ENCODE measurements at places on chromosomes 7 and 10. TPM values are rescaled to one million over a fixed set of nuclear protein-coding genes. Genes with fewer than 3 reads are reported as not detected.

GRCh38 chr7:157210682-157211081 is 72.0 kb downstream of the UBE3C start:
- ATAC-seq, result no peak

GRCh38 chr10:63717027-63717715 is 196.0 kb downstream of the REEP3 start:
- ATAC-seq, result no peak

DNA sequence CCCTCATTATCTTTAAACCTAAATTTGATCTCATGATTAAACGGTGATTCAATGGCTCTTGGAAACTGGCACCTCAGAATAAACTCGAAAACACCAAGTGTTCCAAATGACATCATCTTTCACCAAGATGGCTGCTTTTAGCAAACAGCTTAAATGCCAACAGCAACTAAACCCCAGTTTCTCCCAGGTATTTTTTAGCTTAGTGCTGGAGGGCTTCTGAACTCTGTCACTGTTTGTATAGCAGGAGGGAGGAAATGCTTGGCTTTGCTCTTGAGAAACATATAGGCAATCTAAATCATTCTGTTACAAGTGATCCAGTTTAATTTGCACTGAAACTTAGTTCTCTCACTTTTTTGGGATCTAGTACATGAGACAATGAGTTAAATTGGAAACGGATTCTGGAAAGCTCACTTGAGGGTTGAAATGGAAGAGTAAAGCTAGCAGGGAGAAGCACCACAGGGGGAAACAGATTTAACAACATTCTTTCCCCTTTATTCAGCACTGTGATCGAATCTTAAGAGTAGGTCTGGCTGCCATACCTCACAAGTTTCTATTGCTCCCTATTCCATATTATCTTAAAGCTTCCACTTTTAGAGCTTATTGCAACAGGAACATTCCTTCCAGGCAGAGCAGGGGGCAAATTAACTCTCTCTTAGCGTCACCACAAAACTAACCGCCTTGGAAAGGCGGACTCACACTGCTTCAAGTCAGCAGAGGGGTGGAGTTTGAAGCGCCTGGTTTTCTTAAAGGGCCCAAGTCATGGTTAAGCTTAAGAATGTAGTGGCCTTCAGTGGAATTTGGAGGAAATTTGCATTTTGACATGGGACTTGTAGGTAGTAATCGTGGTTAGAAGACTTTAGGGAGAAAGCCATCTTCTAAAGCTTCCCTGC is 1.8 kb upstream of the CCDC6 start:
- peak; percentile 50 for ATAC-seq

DNA sequence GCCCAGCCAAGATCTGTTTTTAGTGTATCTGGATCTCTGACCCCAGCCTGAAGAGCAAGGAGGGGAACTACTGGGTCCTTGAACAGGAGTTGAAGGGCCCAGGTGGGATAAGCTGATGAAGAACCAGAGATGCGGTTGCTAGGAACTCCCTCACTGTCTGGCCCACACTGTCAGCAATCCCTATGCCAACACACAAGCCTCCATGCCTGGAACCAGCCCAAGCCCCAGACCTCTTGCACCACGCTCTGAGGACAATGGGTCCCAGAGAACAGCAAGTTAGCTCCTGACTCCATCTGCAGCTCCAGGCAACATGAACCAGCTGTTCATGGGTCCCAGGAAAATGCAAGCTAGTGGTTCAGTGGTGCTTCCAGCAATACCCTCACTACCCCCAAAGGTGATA is 2.4 kb downstream of the NAT16 start:
- ATAC-seq, result no peak

- ATAC-seq, result no peak
Observed at GRCh38 chr7:107666790-107667189, 6.2 kb downstream of the SLC26A4 start.

DNA sequence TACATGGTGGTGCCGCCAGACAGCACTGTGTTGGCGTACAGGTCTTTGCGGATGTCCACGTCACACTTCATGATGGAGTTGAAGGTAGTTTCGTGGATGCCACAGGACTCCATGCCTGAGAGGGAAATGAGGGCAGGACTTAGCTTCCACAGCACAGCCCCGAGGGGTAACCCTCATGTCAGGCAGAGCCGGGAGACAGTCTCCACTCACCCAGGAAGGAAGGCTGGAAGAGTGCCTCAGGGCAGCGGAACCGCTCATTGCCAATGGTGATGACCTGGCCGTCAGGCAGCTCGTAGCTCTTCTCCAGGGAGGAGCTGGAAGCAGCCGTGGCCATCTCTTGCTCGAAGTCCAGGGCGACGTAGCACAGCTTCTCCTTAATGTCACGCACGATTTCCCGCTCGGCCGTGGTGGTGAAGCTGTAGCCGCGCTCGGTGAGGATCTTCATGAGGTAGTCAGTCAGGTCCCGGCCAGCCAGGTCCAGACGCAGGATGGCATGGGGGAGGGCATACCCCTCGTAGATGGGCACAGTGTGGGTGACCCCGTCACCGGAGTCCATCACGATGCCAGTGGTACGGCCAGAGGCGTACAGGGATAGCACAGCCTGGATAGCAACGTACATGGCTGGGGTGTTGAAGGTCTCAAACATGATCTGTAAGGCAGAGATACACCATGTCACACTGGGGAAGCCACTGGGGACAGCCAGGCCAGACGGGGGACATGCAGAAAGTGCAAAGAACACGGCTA is 104.6 kb upstream of the TNRC18 start:
- ATAC-seq, result no peak

DNA sequence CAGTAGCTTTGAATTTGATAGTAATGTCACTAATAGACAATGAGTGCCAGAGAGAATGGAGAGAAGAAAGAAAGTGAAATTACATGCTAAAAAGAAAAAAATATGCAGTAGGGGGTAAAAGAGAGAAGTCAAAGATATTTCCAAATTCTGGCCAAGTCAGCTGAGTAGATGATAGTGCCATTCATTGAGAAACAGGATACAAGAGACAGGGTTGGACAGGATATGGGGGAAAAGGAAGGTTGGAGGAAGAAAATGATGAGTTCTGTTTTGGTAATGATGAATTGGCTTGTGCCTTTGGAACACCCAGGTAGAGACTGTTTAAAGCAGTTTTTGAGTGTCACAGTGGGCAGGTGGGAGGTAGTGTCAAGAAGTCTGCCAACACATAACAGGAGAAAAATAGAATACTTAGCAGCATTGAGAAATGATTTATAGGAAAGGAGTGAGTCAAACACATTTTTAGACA is 78.3 kb downstream of the LRRC17 start:
- ATAC-seq, result no peak

GRCh38 chr10:53403688-53404087 is 631.1 kb upstream of the MBL2 start:
- ATAC-seq, result peak; percentile 68

DNA sequence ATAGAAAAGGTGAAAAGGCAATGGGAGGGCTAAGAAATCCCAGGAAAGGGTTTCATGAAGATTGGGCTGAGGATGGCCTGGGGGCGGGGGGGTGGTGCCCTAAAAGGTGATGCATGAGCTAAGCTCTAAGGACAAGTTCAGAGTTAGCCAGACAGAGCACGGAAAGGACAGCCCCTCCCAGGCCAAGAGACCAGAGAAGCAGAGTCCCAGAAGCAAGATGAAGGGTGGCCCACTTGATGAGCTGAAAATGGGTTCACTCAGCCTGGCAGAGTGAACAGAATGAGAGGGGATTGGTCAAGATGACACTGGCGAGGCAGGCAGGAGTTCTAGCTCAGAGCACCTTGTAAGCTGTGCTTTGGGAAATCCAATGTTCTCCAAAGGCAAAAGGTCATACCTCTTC is 89.4 kb upstream of the GPR26 start:
- ATAC-seq, result no peak

DNA sequence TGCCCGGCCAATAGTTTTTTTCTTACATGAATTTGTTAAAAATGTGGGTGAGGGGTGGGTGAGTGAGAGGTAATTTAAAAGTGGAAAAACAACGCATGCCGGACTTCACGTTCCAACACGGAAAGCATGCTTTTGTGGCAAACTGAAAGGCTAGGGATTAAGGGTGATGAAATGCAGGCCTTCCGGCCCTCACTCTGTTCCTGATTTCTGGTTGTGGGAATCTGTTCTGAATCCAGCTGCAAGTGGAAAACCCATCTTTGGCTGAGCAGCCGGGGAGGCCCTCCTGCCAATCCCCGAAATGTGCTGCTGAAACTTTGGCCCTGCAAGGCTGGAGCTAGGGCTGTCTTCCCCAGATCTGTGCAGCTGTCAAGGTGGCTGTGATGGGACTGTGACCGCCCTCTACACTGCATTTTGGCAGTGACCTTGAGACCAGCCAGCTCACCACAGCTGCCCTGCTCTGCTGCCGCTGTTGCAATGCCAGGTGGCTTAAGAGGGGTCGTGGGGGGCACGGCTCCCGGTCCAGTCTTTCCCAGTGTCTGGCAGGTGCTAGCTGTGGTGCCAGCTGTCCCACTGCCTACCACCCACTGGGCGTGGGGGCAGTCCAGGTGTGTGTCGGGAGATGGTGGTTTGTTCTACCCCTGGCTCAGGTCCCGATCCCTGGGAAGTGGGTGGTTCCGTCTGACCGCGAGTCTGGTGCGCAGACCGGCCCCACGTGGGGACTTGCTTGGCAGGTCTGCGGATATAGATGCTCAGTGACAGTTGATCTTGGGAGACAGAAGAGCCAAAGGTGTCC is 39.0 kb downstream of the TET1 start:
- peak; percentile 64 for ATAC-seq

- ATAC-seq, result no peak
Observed at GRCh38 chr7:134448356-134449229, 10.3 kb downstream of the AKR1B1 start.

GRCh38 chr10:71285180-71285545 is 33.9 kb upstream of the SLC29A3 start:
- ATAC-seq, result peak; percentile 69

DNA sequence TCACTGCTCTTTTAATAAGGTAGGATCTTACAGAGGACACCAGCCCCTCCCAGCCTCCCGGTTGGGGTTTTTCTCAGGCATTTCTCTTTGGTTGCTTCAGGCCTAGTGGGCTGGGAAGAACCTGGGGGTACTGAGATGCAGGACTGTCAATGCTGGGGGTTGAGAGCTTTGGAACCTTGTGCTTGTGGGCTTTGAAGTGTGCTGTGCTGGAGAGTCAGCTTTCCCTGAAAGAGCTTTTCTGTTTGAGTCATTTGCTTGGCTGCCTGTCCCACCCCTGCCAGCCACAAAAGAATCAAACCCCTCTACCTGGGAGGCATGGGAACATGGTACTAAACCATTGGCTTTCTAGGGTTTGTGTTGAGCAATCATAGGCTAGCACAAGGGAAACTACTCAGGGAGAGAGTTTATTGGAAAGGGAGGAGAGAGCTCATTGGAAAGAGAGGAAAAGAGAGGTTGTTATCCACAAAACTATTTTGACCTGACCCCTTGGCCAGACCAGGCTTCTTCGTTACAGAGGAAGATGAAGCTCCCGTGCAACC is 1.4 kb downstream of the SCD start:
- no peak for ATAC-seq

DNA sequence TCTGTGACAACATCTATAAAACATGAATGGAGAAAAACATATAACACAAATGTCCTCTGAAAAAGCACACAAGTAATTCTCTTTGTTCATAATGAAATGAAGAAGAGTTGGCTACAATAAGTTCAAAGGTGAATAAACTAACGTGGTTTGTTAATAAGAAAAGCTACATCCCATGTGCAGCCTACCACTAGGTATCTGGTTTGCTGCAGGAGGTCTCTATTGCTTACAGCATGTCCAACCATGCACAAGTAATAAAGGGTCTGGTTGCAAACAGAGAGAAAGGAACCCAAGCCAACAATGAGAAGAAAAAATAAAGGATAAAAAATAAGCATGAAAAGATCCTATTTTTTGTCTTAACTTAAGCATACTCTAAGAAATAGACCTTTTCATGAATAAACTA is 139.2 kb downstream of the CHCHD3 start:
- ATAC-seq, result no peak

DNA sequence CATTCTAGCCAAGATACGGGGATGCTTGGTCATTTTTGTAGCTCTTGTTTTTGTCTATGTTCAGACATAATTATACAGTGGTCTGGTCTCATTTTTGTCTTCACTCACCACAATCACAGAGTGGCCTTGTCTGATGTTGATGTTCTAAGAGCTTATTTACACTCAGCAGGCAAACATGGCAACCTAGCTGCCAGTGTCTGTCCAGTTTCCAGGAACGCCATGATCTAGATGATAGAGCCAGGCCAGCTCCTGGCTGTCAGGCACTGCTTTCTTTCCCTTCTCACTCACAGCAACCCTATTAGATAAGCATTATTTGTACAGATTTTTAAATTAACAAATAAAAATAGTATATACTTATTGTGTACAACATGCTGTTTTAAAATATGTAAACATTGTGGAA is 98.6 kb upstream of the PHF14 start:
- ATAC-seq, result no peak

GRCh38 chr7:158424011-158424410 is 163.6 kb downstream of the PTPRN2 start:
- ATAC-seq, result no peak

- no peak for ATAC-seq
Observed at GRCh38 chr7:101556453-101556968, 72.6 kb downstream of the MYL10 start.

DNA sequence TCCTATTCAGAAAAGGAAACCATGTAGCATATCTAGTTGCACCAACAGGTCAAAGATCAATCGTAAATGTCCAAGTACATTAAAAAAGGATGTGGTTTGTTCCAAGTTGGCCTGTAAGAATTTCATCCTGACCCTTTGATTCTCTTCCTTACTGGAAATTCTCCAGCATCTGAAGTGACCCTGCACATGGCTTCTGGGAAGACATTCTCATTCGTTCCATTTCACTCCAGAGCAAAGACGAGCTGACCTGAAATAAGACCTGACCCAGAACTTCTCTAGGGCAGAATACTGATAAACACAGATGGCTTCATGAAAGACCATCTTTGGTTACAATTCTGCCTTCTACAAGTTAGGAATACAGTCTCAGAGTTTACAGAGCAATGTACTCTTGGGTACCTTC is 39.8 kb downstream of the ASB4 start:
- ATAC-seq, result no peak

GRCh38 chr10:128029731-128030369 is 96.4 kb downstream of the MKI67 start:
- no peak for ATAC-seq

- ATAC-seq, result no peak
Observed at GRCh38 chr10:31484431-31485135, 165.6 kb downstream of the ZEB1 start.

DNA sequence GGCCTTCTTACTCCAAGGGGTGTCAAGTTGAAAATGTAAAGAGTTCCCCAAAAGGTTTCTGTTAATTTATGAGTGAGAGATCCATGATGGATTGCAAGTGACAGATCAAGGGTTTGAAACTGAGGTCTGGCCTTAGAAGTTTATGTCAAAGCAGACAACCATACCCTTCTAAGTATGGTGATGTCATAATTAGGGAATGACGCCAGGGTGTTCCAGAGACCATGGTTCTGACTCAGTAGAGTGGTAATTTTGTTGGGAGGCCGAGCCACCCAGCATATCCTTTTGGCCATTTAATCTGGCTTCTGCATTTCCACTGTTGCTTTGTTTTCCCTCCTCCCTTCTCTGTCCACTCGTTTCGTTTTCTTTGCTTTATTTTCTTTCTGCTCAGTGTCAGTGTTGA is 2.7 kb downstream of the TRUB1 start:
- no peak for ATAC-seq

The LDB3 gene
- 15.5 TPM for total RNA-seq

The IFIT5 gene
- 26.8 TPM for total RNA-seq

The GJD4 gene
- not detected for total RNA-seq

The AKR1C4 gene
- total RNA-seq, result not detected

The LIPJ gene
- total RNA-seq, result 0.13 TPM

The CPN1 gene
- total RNA-seq, result not detected

The FXYD4 gene
- not detected for total RNA-seq

The ZNF804B gene
- not detected for total RNA-seq

The KIN gene
- total RNA-seq, result 9.0 TPM

The SH2B2 gene
- total RNA-seq, result 8.0 TPM

The CDH23 gene
- 33.5 TPM for total RNA-seq

The PTF1A gene
- total RNA-seq, result not detected

The MAT1A gene
- not detected for total RNA-seq

The TMEM273 gene
- total RNA-seq, result 65.8 TPM
